8988T (cell line): ENCODE measurements at places on chromosomes 1 and 21.

GRCh38 chr1:89322402-89322801 lies 41.5 kb upstream of the GBP6 start:
- no peak for DNase-seq

DNA sequence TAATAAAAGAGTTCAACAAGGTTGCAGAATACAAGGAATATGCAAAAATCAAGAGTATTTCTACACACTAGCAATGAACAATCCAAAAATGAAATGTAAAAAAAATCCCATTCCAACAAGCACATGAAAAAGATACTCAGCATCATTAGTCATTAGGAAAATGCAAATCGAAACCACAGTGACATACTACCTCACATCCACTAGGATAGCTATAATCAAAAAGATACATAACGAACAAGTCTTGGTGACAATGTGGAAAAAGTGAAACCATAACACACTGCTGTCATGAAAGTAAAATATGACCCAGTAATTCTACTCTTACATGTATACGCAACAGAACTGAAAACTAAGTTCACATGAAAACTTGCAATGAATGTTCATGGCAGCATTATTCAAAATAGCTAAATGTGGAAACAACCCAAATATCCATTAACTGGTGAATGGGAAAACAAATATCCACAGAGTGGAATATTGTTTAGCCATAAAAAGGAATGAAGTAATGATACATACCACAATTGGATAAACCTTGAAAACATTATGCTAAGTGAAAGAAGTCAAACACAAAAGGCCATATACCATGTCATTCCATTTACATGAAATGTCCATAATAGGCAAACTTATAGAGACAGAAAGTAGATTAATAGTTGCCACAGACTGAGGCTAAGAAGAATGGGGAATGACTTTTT lies 34.3 kb downstream of the PIK3R3 start:
- DNase-seq, result no peak

DNA sequence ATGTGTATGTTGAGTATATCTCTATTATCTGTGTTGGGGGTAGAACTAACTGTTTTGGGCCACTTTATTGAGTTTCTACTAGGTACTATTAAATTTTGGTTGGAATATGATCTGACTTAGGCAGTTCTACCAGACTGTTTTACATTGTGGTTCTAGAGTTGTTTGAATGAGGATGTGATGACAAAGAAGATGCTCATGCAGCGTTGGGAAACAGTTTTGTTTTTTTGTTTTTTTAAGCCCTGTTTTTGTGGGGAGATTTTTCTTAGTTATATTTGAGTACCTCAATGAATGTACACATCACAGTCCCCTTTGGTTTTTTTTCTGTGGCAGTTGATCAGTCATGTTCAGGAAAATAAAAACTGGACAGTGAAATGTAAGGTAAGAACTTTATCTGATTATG lies 40.1 kb downstream of the TMED5 start:
- no peak for DNase-seq

- no peak for DNase-seq
These were observed 844.9 kb downstream of the KCNT2 start for GRCh38 chr1:195763146-195763906.

GRCh38 chr21:35333831-35334618 lies 284.9 kb upstream of the RUNX1 start:
- DNase-seq, result no peak

DNA sequence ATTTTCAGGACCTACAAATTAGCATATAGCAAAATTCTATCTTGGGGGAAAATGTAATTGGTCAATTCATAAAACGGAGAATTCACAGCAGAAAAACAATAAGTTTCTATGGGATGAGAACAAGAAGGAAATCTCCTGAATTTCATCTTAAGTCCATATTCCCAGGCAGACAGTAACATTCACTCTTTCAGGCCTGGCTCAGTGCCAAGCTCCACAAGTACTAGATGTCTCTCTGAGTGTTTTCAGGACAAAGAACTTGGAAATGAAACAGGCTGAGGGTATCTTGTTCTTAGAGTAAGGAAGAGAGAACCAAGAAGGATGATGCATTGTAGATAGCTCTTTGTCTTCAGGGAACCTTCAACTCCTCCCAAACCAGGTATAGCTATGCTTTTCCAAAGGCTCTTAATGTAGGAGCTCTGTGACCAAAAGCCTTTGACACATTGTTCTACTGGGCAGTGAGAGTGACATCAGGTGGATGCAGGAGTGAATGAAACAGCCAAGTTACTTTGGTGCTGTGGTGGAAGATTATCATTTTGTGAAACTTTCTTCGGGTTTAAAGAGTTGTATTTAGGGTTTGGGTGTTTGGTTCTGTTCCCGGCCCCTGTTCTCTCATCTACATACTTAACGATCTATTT lies 298.3 kb downstream of the GPATCH2 start:
- no peak for DNase-seq
